Activated CD4-positive, CD25-positive, alpha-beta regulatory T cell treated with anti-CD3 and anti-CD28 coated beads, Interleukin-2, amount 50 U/mL, for 16 hours (primary cell): ENCODE measurements at places on chromosomes 1 and 21.
A peak's percentile ranks its signal among the peaks of the same experiment; 100 is the strongest.

DNA sequence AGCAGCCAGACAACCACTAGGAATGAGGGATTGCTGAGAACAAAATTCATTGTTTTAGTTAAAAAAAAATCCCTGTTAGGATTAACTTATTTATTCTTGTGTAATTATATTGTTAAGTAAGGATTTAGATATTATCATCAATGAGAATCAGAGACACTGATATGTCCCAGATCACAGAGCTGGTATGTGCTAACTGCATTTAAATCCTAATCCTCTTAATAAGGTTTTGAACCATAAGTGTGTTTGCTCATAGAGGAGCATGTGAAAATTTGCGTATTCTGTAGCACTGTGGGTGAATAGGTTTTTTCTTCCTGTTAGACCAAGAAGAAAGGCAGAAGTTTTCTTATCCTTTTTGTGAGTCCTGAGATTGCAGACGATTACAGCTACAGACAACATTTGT is 147.1 kb downstream of the HHAT start:
- DNase-seq: no peak

DNA sequence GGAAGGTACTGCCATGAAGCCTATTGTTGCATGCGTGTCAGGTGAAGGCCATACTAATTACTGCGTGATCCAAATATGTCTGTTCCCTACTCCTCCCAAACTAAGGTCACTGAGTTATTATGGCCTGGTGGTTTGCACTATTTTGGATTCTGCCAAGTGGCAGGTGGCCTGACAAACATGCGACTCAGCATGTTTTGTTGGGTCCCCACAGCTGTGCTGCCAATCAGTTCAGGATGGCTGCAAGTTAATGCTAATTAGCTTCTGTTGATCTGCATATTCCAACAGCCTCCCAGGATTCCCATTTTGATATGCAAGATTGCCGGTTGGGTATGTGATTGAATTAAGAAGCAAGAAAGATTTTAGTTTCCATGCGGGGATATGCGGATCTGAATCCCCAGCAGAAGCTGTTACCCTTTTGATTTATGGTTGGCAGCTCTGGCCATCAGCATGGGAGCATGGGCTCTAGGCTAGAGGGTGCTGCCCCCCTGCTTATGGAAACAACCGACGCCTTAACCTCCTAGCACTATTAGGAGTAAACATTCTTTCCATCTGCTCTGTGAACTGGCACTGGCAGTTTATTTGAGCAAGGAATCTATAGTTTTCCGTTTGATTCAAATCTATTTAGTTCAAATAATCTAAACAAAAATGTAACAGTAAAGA is 429.8 kb upstream of the C1orf87 start:
- no peak for DNase-seq

DNA sequence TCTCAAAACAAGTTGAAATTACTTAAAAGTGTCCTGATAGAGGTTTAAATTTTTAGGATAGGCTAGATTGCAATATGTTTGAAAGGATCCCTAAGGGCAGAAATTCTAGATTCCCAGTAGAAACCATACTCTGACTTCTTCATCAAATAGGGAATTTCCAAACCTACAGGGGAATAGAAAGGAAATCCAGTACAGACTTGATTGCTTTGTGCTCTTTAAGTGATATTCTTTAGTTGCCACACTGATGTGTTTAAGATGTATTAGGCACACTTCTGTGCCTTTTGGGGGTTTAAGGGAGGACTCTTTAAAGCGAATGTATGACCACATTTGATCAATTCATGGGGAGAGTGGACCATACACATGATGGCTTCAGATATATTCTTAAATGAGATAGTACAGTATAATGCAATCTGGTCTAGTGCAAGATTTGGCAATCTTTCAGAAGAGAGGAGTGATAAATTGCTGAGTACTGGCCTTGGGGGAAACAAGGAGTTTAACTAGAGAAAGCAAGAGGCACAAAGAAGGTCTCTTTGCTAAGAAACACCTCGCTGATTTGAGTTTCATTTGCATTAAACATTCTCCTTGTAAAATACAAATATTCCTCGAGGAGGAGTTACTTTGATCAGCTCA is 268.8 kb upstream of the NR5A2 start:
- DNase-seq: no peak

GRCh38 chr21:37223804-37224345 is 43.3 kb downstream of the VPS26C start:
- no peak for DNase-seq

DNA sequence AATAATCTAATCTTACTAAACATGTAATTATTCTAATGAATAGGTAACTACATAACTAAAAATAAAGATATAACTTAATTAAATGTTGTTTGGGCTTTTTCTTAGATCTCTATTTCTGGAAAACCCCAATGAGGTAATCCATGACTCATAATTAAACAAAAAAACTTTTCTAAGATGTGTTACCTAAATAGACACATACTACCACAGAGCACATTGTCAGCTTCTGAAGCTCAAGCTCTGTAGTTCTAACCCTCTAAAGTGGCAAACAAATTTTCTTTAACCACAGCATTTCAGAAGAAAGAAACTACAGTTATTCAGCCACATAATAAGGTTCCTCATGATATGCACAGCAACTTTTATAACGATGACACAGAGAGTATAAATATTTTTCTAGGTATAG is 4.2 kb downstream of the OR6K3 start:
- no peak for DNase-seq

DNA sequence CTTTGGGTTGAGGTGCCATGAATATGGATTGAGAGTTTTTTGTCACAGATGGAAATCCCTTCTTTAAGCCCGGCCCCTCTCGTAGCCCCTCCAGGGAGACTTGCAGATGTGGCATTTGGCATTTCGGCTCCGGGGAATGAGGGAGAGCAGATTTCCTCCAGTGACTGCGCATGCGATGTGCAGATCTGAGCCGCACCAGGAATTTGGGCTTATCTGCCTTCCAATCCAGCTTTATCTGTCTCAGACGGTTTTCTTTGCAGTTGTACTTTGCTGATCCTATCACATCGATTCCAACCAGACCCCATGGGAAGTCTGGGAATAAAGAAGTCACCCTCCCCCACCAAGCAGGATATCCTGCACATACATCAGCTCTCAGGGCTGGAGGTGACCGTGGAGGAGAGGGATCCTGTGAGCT is 11.7 kb downstream of the KIF26B start:
- no peak for DNase-seq

DNA sequence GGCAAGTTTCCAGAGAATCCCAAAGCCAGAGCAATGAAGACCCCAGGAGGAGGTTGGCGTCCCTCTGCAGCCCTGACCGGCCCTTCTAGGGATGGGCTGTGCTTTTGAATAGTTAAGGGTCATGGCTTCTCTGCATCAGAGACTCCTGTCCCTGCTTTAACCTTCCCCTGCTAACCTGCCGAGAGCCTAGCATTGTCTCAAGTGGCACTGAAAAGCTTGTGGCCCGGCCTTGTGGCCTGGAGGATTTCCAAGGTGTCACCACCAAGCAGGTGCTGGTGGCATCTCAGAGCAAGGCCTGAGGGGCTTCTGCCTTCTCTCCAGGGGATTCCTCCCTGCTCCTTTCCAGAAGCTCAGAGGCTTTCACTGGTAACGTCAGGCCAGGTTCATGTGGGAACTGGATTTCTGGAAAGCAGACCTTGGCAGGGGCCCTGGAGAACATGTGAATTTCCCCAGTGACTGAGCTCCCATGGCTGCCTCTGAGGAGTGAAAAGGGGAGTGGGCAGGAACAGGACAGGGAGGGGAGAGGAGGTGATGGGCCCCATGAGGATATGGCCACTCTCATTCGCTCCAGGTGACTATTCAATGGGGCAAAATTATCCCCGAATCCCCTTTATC is 409.9 kb downstream of the PTPRU start:
- DNase-seq: no peak

- no peak for DNase-seq
Measured at GRCh38 chr1:6358144-6358624, 35.4 kb downstream of the ACOT7 start.

- no peak for DNase-seq
Measured at GRCh38 chr1:95023399-95024043, 49.2 kb downstream of the ALG14 start.

DNA sequence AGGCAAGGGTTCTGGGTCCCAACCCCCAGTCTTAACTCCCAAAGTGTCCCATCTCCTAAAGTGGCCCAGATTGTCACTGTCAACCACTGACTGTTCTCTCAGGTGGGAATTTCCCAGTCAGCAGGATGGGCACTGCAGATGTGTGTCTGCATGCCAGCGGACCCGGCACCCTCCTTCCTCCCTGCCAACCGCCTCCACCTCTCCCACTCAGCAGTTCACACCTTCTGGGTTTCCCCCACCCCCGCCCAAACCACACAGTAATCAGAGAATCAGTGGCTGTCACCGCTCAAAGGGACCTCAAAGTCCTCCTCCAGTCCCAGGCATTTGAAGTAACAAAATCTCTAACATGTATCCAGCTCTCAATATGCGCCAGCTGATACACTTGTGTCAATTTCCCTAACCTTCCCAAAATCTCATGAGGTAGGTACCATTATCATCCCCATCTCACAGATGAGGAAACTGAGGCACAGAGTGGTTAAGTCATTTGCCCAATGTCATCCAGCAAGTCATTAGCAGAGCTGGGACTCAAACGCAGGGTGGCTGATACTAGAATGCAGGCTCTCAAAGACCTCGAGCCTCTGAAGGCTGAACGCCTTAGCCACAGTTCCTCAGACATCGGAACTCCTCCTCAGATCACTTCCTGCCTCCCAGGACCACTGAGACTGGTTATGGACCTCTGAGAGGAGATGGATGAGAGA is 4.8 kb downstream of the RUNX3 start:
- DNase-seq: peak; percentile 72

DNA sequence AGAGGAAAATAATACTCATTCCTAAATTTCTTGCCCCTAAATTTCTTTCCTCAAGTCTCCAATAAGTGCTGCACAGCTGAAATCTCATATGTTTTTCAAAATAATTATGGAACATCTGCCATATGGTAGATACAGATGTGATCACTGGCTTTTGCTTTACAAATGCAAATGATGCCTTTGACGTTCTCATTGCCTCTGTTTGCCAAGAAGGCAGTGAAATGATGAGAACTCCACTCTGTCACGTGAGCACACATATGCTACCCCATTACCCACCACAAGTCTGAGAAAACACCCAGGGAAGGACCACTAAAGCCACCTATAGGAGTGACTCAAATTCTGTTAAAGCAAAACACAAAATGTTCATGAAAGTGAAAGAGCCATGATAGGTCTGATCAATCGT is 43.9 kb downstream of the DSCAM start:
- no peak for DNase-seq

GRCh38 chr1:109926662-109927300 is 16.1 kb downstream of the CSF1 start:
- DNase-seq: no peak

- DNase-seq: no peak
Measured at GRCh38 chr1:202858331-202858730, 30.6 kb downstream of the RABIF start.

DNA sequence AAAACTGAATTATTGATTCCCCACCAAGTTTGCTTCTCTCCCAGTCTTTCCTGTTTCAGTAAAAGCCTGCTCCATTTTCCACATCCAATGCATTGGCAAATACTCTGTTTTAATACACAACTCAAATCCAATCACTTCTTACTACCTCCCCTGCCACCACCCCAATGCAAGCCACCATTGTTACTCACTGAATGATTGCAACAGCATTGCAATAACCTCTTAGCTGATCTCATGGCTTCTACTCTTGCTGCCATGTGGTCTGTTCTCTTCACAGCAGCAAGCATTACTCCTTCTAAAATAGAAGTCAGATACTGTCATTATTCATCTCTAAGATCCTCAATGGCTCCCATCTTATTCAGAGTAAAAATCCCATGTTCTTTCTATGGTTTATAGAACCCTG is 123.4 kb downstream of the ATP6V1G3 start:
- no peak for DNase-seq
